NCI-H1436 treated with DMSO at 0.1 percent for 48 hours (cell line): ENCODE measurements at places on chromosomes 1 and 21.

GRCh38 chr1:61313906-61314422 lies 231.6 kb downstream of the NFIA start:
- DNase-seq = no peak

DNA sequence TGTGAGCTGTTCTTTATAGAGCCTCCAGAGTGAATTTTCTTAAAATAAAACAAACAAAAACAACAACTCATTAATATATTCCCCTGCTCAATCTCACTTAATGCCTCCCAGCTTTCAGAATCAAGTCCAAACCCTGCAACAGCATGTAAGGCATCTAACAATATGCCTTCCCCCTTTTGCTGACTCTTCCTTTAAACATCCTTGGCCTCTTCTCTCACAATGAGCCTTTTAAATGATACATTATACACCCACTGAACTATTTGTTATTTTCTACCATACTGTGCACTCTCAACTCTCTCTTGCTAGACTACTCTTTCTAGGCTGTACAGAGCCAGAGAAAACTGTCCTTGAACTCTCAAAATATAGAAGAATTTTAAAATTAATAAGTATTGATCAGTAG lies 115.2 kb upstream of the SNX7 start:
- no peak for DNase-seq

DNA sequence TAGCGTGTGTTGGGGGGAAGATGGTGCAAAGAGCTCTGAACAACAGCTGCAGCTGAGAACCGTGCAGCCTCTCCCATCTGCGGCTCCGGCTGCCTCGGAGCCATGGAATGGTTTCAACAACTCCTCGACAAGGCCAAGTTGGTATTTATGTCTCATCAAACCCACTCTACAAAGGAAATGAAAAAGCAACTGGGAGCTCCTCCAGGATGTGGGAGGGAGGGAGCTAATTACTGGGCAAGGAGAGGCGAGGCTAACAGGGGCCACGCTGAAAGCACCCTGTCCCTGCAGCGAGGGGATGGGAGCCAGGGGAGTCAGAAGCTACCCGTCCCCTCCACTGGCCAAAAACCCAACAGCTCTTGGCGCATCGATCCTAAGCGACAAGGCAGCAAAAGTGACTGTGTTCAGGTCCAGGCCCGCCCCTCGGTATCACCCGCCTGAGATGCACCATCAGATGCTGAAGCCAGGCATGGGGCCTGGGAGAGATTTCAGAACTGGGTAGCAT lies 63.1 kb downstream of the ACOT7 start:
- DNase-seq = no peak

DNA sequence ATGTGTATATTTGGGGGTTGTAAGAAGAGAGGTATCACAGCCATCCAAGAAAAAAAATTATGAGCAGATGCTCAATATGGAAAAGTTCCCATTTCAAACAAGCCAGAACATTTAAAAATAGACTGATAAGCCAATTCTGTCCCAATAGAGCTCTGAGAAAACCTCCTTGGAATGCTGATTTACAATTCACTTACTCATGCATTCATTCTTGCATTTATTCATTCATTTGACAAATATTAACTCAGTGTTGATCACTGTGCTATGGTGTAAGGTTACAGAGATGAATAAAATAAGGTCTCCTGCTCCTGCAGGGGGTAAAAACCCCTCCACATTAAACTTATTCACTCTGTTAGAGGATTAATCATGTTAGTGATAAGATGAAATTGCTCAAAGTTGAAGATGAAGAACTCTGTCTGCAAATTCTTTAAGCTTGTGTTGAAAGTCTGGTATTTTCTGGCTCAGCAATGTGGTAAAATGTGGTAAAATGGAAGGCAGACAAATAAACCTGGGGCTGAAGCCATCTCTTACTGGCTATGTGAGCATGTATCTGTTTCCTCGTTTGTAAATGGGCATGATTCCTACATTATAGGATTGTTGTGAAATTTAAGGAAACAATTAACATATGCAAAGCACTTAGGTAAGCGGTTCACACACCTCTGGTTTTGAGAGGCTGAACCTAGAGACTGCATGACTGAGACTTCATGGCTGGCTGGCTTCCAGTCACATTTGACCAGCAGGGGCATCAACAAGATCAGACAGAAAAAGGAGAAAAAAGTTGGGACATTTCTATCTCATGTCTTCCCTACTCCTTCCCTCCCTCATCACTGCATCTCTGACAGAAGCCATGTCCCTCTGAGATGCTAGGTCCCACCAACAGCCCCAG lies 45.0 kb upstream of the DAB1 start:
- no peak for DNase-seq

DNA sequence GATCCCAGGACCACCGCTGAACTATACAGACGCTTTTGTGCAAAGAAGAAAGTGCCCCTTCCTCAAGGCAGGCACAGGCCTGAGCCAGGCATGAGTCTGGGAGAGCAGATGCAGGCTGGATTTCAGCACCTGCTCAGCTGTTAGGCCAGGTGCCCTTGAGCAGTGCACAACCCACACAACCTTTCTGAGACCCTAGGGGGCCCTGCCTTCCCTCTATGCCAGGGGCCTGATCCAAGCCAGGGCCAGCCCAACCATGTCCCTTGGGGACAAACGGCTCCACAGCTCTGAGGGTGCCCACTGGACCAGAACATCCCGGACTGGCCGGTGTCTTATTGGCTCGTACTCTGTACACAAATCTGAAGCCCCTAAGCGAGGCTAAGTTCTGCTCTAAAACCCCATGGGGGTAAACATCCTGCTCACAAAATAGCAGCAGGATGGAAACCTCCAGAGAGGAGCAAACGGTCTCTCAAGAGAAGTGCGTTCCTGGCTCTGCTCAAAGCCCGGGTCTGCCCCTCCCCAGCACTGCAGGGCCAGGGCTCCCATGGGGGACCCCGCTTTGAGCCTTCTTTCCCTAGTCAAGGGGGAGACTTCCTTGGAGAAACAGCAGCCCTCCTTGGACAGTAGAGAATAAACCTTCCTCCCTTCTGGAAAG lies 275.1 kb downstream of the NPHP4 start:
- DNase-seq = no peak

- no peak for DNase-seq
Measured at GRCh38 chr1:207918581-207918980, 7.7 kb upstream of the CD34 start.

DNA sequence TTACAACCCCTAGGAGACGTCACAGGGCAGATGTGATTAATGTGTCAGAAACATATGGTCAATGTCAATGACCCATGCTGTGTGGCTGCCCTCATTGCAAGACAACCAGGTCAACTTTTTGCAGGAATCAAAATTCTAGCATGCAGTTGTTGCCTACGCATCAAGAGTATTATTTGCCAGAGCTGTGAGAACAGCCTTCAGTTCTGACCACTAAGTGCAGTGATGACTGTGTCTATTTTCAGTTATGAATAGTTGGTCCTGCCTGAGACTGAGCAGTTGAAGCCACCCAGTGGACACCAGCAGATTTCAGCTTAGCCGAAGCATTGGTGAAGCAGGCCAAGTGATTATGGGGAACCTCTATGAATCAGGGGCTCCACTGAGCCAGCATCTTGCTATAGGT lies 47.3 kb downstream of the LYPLAL1 start:
- no peak for DNase-seq

DNA sequence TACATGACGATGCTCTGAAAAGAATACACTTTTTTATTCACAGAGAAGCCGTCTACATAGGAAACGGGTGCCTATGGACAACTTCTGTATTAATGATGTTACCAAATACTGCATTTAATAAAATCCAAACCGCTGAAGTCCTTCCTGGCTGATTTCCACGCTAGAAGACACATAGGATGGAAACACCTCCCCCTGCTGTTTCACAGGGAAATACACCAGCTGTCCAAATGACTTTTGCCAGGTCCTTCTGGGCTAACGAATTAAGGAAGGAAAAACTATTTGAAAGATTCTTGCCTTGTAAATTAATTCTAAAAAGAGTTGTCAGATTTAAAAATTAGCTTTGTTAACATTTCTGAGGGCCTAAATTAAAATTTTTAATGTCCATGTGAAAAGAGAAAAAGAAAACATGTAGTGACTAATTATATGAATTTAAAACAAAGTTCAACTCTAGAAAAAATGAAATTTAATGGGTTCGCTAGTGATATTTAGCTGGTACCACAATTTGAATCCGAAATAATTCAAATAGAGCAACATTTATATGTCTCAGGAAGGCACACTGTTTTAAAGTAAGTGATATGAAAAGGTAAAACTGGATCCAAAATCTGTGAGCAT lies 146.0 kb downstream of the RERE start:
- DNase-seq = no peak

- no peak for DNase-seq
Measured at GRCh38 chr1:1069711-1070676, 4.1 kb downstream of the RNF223 start.

DNA sequence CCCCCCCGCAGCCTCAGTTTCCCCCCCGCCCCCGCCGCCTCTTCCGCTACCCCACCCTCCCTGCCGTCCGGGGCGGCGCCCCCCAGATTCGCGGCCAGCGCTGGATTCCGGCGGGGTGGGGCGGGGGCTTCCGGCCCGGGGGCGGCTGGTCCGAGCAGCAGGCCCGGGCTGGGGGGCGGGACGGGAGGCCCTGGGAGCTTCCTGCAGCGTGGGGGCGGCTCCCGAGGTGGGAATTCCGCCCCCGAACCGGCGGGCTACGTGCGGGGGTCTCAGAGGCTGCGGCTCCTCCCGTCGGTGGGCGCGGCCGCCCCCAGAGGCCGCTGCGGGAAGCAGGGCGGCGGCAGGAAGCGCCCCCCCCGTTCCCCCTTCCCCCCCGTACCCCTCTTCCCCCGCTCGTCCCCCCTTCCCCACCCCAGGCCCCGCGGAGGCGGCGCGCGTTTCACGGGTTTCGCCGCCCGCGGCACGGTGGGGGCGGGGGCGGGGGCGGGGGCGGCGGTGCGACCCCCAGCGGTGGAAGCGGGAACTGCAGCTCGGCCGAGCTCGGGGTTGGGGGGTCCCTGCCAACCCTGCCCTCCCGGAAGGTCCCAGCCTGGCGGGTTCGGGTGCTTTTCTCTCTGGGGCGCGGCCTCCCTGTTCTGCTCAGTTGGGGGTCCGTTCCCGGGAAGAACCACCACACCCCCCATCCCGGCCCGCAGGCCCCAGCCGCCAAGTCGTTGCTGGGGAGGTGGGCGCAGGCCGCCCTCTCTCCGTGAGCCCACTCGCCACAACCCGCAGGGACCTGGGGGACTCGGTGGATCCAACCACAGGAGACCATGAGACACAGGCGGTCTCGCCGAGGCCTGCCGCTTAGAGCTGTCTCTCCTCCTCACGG lies 76.3 kb downstream of the MORN1 start:
- no peak for DNase-seq

DNA sequence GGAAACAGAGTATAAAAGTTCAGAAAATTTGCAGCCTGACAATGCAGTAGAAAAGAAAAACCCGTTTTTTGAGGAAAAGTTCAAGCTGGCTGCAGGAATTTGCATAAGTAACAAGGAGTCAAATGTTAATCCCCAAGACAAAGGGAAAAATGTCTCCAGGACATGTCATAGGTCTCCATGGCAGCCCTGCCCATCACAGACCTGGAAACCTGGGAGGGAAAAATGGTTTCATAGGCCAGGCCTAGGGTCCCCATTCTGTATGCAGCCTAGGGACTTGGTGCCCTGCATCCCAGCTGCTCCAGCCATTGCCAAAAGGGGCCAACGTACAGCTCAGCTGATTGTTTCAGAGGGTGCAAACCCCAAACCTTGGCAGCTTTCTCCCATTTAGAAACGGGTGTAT lies 3.6 kb upstream of the KCNT2 start:
- DNase-seq = no peak

DNA sequence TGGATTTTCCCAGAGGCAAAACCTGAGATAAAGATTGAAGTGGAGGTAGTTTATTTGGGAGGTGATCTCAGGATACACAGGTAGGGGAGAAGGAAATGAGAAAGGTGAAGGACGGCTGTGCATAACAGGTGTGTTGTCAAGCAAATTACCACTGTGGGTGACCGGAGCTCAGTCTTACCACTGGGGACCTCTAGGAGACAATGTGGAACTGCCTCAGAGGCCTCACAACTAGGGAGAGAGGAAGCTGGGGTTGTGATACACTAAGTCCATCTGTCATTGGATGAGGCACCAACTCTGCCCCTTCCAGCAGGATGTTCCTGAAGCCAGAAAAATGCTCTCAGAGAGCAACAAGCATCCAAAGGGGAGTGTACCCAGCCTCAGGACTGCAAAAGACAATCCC lies 32.6 kb downstream of the GRIK3 start:
- no peak for DNase-seq

DNA sequence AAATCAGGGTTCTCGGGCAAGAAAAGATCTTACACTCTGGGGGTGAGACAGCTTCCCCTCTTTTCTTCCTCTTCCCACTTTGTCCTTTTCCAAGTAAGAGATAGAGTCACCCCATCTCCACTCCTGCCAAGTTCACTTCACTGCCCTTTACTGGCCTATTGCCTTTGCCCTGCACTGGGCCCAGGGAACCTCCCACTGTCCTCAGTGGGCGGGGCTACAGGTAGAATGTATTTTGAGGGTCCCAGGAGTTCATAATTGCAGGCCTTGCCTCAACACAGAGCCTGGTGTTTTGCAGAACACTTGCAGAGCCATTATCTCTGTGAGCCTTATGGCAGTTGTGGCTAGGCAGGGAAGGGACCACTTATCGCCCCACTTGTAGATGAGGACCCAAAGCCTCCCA lies 3.3 kb downstream of the AMPD2 start:
- DNase-seq = no peak

DNA sequence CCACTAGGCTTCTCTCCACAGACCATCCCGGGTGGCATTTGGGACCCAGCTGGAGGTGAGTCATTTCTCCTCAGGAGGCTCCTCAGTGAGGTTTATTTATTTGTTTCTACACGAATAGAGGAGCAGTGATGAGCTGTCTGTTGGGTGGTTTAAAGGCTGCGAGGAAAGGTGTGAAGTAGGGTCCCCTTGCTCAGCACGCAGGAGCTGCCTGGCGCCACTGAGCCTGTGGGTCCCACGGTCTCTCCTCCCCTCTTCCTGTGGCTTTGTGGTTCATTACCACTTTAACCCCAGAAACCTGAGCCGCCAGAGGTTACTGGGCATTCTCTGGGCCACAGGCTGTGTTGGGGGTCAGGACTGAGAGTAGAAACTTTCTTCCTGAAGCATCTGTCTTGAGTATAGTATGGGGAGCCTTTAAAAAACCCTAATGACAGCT lies 39.9 kb downstream of the IL6R start:
- no peak for DNase-seq

DNA sequence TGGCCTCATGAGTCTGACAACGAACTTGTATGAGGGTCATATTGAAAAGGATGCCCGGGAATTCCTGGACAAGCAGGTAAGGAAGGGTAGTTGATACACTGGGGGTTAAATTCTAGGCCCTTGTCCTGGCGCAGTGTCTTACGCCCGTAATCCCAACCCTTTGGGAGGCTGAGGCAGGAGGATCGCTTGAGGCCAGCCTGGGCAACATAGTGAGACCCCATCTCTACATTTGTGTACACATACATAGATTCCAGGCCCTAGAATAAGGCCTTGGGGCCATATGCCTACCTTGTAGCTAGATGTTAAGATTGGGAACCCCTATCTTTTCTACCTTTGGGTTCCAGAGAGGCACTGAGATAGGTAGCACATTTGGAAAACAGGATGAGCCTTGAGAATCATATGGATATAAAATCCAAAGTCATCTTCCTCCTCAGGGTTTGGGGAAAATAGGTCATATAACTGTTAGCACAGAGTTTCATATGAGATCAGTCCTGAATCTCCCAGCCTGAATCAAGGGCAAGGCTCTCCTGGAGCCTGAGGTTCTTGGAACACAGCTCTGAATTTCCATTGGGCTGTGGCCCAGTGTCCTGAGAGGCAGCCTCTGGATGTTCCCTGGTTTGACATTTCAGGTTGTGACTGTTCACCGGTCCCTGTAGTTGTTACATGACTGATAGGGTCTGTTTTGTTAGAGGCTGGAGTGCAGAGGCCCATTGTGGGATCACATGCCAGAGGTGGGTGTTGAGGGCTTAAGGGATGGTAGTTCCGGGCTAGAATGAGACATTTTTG lies 104.4 kb downstream of the PIK3R3 start:
- DNase-seq = no peak

GRCh38 chr1:29469457-29469856 lies 233.1 kb downstream of the PTPRU start:
- no peak for DNase-seq
